Cerebellum (tissue), 4 donors: ENCODE measurements at places on chromosomes 3 and 15. TPM values are rescaled to one million over a fixed set of nuclear protein-coding genes. Genes with fewer than 3 reads are reported as not detected.

CFAP92 gene
- 2.5 TPM for total RNA-seq

GRCh38 chr3:46090161-46090591, 62.9 kb upstream of the XCR1 start:
- DNase-seq, result no peak

TRPM1 gene
- total RNA-seq, result not detected

PIGZ gene
- total RNA-seq, result 3.1 TPM

DNA sequence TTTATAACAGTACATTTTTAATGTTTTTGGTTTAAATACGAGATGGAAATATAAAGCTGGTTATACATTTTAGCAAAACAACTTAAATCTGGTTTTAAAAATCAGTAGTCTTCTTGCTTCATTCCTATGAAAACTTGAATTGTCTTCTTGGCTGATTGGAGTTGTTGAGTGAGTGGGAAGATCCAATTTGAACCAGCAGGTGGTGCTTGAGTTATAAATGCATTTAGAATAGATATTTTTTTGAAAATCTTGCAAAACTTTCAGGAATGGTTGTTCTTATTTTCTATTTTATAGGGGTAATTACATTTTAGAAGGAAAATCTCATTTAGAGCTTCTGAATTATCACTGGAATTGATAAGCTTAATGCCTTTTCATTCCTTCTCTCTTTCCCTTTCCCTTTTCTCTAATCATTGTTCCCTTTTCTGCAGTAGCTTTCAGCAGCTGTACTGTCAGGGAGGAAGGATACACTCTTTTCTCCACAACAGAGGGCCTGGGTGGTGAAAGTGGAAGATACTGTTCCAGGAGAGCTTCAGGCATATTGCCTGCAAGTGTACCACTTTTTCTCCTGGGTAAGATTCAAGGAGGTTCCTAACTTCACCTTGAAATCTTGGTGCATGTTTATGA, 335.6 kb downstream of the NLGN1 start:
- no peak for DNase-seq

TMEM158 gene
- total RNA-seq, result 5.2 TPM

SLC35G2 gene
- total RNA-seq, result 23.9 TPM

GRCh38 chr3:100359035-100359434, 24.5 kb downstream of the NIT2 start:
- DNase-seq, result no peak

CD200R1 gene
- total RNA-seq, result 0.64 TPM

- DNase-seq, result no peak
These were observed 49.5 kb upstream of the PDZRN3 start for GRCh38 chr3:73674280-73674679.

DNA sequence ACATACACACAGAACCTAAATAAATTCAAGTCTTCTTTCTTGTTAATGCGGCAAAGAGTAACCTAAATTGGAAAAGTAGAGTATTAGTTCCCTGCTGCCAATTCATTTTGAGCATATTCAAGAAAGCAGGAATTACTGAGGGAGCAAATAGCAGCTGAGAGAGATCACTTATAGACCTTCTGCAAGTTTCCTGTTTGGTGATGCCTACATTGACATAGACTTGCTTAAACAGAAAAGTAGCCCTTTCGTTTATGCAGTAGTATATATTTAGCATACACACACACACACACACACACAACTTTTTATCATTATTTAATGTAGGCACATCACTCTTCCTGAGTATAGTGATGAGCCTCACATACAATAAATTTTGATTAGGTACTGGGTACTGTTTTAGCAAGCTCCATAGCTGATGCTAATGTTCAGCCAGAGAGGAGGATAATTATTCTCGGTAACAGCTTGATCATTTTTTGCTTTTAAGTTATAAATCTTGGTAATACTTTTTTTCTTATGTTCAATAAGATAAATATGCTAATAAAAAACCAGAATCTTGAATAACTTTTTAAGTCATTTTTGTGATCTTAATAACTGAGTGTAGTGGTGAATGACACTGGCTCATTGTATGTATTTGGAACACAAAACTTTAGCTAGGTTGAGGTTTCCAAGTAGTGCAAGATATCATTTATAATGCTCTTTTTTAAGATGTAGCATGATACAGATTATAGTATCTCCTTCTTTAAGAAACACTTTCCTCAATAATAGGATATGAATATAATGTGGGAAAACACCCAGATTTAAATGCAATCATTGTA, 174.7 kb downstream of the MBNL1 start:
- no peak for DNase-seq

DNA sequence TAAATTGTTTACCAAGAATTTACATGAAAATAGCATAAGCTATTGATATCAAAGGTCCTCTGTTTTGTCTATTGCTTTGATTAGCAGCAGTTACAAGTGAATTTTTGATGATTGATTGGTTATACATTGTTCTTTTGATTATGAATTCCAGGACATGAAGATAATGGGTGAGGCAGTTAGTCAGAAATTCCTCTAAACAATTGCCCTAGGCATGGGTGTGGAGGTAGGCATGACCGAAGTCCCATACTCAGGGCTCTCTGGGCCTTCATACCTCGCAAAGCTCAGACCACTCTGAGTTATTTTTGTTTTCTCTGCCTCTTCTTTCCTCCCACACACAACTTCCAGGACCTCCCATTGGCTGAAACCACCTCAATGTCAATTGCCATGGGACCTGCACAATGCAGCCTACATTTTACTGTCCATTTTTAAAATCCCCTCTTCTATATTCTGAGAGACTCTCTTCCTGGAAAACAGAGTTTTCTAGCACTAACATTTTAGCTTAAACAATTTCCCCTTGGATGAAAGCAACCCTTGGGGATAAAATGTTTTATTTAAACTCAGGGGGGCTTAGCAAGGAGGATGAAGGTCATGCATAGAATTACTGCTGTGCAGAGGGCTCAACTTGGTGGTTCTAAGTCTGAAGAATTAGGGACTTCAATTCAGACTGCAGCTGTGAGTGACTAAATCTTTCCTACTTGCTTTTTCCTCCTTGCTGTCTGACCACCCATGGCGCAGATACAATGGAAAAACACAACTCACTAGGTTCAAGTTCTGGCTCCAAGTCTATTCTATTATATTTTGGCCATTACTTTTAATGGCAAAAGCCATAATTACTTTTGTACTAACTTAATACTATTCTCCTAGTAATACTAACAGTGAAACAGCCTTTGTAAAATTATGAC, 594.8 kb downstream of the NTRK3 start:
- no peak for DNase-seq

DNA sequence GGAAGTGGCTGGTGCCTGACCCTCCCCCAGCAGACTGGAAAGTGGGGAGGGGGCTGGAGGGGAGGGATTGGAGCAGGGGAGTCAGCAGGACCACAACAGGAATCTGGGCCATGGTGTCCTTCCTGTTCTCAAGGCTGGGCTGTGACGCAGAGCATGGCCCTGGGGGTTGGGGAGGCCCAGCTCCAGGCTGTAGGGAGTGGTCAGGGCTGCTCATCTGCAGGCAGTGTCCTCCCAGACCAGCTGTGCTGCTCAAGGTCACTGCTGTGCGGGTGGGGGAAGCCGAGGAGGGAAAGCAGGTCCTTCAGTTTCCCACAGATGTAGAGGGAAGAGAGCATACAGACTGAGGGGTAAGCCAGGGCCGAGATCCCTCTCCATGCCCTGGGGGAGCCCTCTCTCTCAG, 40.7 kb downstream of the CYP11A1 start:
- no peak for DNase-seq

DNA sequence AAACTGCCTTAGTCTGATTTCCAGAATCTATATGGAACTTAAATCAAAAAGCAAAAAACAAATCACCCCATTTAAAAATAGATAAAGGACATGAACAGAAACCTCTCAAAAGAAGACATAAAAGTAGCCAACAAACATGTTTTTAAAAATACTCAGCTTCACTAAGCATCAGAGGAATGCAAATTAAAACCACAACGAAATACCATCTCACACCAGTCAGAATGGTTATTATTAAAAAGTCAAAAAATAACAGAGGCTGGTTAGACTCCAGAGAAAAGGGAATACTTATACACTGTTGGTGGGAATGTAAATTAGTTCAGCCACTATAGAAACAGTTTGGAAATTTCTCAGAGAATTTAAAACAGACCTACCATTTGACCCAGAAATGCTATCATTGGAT, 367.9 kb downstream of the ZIC4 start:
- DNase-seq, result no peak

OSTN gene
- 0.54 TPM for total RNA-seq

GRCh38 chr3:107416886-107417285, 39.6 kb downstream of the CCDC54 start:
- no peak for DNase-seq

DNA sequence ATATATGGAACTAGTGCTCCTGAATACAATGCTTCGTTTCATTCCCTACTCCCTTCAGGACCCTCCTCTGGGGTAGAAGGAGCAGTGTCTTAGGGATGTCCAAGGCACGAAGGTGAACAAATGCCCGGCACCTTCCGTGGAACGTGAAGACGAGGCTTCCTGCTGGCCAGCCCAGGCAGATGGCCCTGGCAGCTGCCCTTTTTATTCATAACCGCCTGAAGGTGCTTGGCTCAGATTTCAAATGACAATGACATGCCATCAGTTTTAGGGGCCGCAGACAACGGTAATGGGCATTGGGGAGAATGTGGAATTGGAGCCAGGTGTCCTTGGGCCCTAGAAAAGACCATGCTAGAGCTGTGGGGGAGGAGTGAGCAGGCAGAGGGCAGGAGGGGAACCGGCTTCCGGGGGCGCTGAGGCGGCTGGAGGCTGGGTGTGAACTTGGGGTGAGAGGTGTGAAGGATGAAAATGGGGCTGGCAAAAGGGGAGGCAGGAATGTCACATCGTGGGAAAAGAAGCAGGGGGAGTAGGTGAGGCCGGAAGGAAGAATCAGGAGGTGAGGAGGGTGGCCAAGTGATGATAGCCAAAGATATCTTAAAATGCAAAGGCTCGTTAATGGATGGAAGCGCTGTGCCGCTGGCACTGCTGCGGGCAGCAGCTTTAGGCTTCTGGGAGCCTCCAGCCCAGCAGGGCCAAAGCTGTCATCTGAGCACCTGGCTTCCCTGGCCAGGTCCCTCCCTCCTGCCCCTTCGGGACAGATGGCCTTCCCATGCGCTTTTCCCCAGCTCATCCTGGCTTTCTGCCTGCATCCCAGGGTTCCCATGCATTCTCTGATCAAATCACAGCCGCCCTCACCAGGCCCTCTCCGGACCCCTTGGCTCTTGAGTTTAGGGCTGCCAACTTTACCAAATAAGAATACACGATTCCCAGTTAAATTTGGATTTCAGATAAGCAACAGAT, 93.7 kb downstream of the TMEM266 start:
- DNase-seq, result peak; percentile 88

ISG20 gene
- 0.18 TPM for total RNA-seq

GRCh38 chr3:171307046-171307585, 153.1 kb downstream of the TNIK start:
- DNase-seq, result no peak

RETNLB gene
- total RNA-seq, result not detected

B3GALNT1 gene
- total RNA-seq, result 96.6 TPM

CADPS gene
- total RNA-seq, result 187 TPM
